ENCODE measurements at places on chromosomes 7 and 10. TPM values are rescaled to one million over a fixed set of nuclear protein-coding genes. Genes with fewer than 3 reads are reported as not detected.
A peak's percentile ranks its signal among the peaks of the same experiment; 100 is the strongest.

Gene TBX20
- total RNA-seq, result not detected

DNA sequence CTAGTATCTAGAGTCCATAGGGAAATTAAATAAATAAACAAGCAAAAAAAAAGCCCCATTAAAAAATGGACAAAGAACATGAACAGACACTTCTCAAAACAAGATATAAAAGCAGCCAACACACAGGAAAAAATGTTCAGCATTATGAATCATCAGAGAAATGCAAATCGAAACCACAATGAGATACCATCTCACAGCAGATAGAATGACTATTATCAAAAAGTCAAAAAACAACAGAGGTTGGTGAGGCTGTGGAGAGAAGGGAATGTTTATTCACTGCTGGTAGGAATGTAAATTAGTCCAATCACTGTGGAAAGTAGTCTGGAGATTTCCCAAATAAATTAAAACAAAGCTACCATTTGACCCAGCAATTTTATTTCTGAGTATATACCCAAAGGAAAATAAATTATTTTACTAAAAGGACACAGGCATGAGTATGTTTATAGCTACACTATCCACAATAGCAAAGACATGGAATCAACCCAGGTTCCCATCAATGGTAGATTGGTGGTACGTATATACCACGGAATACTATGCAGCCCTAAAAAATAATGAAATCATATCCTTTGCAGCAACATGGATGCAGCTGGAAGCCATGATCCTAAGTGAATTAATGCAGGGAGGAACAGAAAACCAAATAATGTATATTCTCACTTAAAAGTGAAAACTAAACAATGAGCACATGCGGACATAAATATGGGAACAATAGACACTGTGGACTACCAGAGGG, 366.5 kb upstream of the SEMA3C start:
- DNase-seq, result peak; percentile 4

GRCh38 chr10:127034790-127035189, 129.6 kb downstream of the DOCK1 start:
- DNase-seq, result no peak

- no peak for DNase-seq
These were observed 65.3 kb downstream of the COBL start for GRCh38 chr7:51251290-51251689.

DNA sequence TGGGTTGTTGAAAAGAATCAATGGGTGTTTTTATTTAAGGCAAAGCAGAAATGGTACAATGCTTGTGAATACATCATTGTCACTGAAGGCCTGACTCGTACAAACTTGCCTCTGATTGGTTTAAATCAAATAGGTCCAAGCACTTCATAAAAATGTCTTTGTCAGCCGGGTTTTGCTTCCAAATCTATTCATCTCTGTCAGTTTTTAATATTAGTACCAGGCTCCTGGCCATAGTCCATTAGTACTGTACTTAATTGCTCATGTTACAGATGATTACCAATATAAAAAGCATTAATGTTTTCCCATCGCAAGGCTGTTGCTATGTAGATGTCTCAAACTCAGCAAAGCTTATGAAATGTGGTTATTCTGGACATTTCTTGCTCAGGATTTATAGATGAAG, 171.9 kb downstream of the ARID5B start:
- DNase-seq, result no peak

DNA sequence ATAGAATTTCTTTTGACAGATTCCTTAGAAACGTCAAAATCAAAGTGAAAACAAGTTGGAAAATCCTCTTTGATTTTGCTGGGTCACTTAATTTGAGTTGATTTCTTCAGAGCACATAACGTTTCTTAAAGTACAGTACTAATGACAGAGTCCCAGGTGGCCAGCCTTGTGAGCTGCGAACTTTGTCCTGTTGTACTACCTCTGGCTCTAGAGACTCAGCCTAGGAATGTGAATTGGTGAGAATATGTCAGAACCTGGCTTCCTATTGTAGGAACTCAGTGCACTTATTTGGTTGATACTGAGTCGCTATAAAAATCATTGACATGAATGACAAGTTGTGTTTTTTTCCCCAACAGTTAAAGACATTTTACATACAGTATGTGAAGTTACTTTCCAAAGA, 20.2 kb downstream of the SDK1 start:
- DNase-seq, result no peak
